ENCODE measurements at places on chromosomes 11 and 22.

- no peak for DNase-seq
Measured at GRCh38 chr11:108758458-108758857, 93.6 kb downstream of the DDX10 start.

GRCh38 chr11:65915101-65915820, 3.6 kb downstream of the C11orf68 start:
- no peak for DNase-seq

GRCh38 chr11:85717429-85717828, 31.4 kb upstream of the CCDC89 start:
- no peak for DNase-seq

GRCh38 chr11:84310268-84310667, 1024.1 kb upstream of the CCDC90B start:
- no peak for DNase-seq

GRCh38 chr22:46124383-46125144, 25.8 kb upstream of the PPARA start:
- no peak for DNase-seq
